ENCODE measurements at places on chromosomes 6 and 20.

- no peak for DNase-seq
Measured at GRCh38 chr6:10968776-10969175, 75.3 kb downstream of the ELOVL2 start.

- no peak for DNase-seq
Measured at GRCh38 chr6:41723530-41724227, 11.7 kb downstream of the TFEB start.

DNA sequence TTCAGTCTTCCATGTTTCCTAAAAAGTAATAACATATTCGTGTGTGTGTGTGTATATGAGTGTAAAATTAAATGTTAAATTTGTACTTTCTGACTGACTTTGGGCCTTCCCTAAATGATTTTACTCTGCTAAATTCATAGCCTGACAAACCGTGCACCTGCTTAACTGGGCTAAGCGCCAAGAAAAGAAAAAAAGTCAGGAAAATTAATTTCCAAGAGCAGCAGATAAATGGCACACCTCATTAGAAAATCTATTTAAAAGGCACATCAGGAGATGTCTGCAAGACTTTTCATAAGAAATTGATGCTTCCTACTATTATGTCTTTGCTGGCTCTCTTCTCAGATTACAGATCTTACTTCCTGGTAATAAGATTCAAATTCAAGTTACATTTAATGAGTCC, 72.4 kb downstream of the TRDN start:
- DNase-seq, result no peak

DNA sequence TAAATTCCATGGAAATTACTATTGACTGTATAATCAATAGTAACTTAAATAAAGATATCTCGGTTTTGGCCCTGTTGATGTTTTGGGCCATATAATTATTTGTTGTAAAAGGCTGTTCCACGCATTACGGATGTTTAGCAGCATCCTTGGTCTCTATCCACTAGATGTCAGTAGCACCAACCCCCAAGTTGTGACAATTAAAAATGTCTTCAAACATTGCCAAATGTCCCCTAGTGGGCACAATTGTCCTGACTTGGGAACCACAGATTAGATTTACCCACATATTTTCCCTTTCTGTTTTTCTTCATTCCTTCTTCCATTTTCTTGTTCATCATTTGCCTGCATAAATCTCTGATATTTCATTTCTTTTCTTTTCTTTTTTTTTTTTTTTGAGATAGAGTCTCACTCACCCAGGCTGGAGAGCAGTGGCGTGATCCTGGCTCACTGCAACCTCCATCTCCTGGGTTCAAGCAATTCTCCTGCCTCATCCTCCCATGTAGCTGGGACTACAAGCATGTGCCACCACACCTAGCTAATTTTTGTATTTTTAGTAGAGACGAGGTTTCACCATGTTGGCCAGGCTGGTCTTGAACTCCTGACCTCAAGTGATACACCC, 13.6 kb upstream of the WFDC8 start:
- peak; percentile 22 for DNase-seq

- DNase-seq, result peak; percentile 57
Measured at GRCh38 chr20:44651684-44652423, at the start of gene ADA. Gene ADA (minus strand): TSS chr20:44651699. CDS start chr20:44651607, 92 bp downstream.

DNA sequence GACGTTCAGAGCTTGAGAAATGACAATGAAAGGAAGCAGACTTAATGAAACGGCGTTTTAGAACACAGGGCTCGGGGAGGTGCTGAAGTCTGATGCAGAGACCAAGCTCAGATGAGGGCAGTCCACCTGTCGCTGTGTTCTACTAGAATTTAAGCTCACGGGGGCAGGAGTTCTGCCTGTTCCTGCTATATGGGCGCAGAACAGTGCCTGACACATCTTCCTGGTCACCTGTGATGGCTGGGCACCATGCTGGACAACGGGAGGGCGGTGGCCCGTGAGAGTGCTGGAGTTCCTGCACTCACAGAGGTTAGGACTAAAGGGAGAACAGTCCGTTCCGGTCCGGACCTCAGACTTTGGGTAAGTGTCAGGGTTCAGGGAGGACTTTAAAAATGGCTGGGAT, 130.6 kb downstream of the ERMARD start:
- DNase-seq, result no peak

Data from activated T-cell treated with anti-CD3 and anti-CD28 coated beads, Interleukin-2, amount 50 U/mL, for 72 hours (primary cell).